ENCODE measurements at places on chromosomes 4 and X.

- no peak for DNase-seq
Measured at GRCh38 chr4:78056265-78057129, 626 bp upstream of the FRAS1 start.

- DNase-seq, result no peak
Measured at GRCh38 chrX:145506214-145506613, 258.9 kb downstream of the SPANXN1 start.

DNA sequence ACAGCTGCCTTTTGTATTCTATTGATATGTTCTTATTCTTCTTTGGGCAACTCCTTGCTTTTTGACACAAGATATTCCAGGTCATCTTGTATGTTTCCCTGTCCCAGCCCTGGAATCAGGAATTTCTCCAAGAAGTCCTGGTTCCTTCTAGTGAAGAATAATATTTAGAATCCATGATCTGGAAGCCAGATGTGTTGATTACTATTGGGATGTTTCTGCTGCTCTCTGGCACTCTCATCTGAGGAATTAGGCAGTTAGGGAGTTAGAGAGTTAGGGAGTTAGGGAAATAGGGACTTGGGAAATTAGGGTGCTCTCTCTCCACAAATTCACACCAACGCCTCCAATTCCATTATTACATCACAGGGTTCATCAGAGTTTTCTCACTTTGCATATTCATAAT lies 191.2 kb downstream of the ZNF330 start:
- no peak for DNase-seq

GRCh38 chrX:119622356-119623232 lies 16.4 kb upstream of the NKRF start:
- DNase-seq, result no peak

DNA sequence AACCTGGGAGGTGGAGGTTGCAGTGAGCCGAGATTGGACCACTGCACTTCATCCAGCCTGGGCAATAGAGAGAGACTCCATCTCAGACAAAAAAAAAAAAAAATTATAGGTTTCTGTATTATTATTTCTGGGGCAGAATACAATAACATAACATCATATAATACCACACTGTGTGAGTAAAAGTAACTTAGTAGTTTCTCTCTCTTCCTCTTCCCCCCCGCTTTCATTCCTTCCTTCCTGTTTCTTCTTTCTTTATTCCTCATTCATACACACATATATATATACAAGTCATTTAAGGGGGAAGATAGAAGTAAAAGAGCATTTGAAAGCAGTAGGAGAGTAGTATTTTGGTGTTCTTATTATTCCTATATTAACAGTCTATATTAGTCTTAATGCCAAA lies 55.9 kb upstream of the FHDC1 start:
- no peak for DNase-seq

- DNase-seq, result no peak
Measured at GRCh38 chr4:83996254-83996653, 460.3 kb downstream of the GPAT3 start.

- DNase-seq, result no peak
Measured at GRCh38 chr4:129526812-129527211, 430.9 kb downstream of the C4orf33 start.

DNA sequence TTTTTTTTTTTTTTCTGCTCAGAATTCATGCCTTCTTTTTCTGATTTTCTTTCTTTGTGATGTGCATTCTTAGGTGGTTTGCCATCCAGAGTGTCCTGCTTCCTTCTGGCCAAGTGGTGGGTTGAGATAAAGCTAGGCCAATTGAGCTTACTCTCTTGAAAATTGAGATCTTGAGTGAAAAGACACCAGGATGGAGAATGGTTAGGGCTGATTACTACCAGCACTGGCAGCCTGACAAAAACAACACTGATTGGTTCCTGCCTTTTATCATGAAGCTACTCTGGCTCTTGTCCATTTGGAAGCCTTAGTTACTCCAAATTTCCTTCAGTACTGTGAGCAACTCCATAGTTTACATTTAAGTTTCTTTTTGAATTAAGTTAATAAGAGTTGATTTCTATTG lies 404.0 kb downstream of the PPARGC1A start:
- DNase-seq, result no peak

DNA sequence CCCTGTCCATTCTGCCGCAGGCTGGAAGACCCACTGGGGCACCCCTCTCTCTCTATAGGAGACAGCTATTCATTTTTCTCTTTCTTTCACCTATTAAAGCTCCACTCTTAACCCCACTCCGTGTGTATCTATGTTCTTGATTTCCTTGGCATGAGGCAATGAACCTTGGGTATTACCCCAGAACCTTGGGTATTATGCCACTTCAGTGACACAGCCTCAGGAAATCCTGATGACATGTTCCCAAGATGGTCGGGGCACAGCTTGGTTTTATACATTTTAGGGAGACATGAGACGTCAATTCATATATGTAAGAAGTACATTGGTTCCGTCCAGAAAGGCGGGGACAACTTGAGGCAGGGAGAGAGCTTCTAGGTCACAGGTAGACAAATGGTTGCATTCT lies 13.4 kb downstream of the HTT-AS start:
- no peak for DNase-seq

DNA sequence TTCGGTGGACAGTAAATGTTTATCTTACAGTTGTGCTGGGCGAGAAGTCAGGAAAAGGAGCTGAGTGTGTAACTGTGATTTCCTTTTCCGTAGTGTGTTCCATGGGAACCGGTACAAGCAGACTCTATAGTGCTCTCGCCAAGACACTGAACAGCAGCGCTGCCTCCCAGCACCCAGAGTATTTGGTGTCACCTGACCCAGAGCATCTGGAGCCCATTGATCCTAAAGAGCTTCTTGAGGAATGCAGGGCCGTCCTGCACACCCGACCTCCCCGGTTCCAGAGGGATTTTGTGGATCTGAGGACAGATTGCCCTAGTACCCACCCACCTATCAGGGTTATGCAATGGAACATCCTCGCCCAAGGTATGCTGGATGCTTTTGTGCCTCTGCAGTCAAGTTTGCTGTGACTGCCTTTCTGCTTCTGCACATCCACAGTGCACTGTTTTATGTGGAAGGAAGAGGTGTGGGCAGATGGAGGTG lies 27.4 kb downstream of the NOCT start:
- DNase-seq, result no peak

GRCh38 chr4:72631296-72631695 lies 62.3 kb upstream of the ADAMTS3 start:
- DNase-seq, result no peak

DNA sequence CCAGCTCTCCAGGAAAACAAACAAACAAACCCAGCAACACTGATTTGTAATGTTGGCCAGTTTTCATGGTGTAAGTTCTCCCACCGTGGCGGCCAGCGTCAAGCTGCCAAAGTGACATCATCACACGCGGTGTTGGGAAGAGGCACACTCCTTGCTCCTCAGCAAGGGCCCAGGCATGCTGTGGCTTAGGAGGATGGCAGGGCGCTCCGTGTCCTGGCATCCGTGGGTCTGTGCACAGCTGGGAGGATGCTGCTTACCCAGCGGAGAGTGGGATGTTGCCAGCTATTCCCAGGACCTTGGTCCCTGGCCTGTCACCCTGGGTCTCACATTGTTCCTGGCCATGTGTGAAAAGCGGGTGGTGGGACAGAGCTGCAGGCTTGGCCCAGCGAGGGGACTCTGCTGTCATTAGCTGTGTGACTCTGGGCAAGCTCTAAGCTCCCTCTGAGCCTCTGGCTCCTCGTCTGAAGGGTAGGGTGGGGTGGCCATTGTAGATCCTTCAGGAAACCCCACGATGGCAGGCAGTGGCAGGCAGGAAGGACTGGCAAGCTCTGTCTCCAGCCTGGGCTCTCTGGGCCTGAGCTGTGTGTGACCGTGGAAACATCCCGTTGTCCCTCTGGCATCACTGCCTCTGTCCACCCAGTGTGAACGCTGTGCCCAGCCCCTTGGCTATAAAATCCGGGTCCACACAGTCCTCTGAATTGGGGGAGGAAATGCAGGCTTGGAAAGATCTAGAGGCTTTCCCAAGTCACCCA lies 10.8 kb downstream of the PSAPL1 start:
- no peak for DNase-seq

- no peak for DNase-seq
Measured at GRCh38 chrX:44384688-44385338, 41.3 kb upstream of the EFHC2 start.

- no peak for DNase-seq
Measured at GRCh38 chrX:109709129-109709631, 23.9 kb downstream of the ACSL4 start.

GRCh38 chrX:100720301-100720700 lies 11.6 kb downstream of the SYTL4 start:
- no peak for DNase-seq

All from stimulated activated CD4-positive, alpha-beta T cell treated with anti-CD3 and anti-CD28 coated beads, TNF-alpha, amount 100 ng/mL, for 24 hours (primary cell).